HTR-8/SVneo (cell line): ENCODE measurements at places on chromosomes 3 and 15.

GRCh38 chr3:112770032-112770626, 76.5 kb downstream of the CD200R1L start:
- DNase-seq, result no peak

- no peak for DNase-seq
Measured at GRCh38 chr3:126146525-126147146, 33.8 kb downstream of the ALDH1L1 start.

DNA sequence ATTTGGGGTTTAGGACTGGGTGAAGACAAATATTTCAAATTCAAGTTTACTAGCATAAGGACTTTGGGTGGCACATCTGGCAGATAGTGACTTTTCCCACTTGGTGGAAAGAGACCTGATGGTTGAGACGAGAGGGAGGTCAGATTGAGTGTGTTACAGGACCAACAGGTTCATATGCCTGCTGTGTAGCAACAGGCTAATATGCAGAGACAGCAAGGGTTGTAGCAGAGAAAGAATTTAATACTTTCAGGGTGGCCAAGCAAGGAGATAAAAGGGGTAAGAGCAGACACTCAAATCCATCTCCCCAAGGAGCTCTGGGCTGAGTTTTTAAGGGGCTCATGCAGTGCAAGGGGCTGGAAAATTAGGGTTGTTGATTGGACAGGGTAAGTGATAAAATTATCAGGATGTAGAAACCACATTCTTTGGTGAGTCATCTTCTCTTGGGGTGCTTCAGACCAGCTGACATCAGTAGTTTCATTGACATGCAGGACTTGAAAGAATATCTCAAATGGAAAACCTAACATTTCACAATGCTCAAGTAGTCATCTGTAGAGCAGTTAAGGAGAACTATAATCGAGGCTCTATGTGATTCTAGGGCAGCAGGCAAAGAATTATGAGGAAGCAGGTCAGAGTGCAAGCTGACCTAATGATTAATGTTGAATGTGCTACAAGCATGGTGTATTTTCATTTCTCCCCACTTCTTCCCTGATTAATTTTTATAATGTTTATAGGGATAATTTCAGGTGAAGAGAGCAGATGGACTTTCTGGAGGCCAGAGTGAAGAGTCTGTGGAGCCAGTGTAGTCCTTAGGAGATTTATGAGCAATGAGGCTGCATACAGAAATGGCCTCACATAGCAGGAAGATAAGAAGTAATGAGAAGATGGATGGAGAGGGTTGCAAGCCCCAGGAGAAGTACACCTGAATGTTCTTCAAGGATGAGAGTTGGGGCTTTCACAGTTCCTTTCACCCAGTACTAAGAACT, 13.7 kb downstream of the FOXB1 start:
- DNase-seq, result no peak

- DNase-seq, result no peak
Measured at GRCh38 chr15:93154666-93155065, 65.7 kb upstream of the RGMA start.

DNA sequence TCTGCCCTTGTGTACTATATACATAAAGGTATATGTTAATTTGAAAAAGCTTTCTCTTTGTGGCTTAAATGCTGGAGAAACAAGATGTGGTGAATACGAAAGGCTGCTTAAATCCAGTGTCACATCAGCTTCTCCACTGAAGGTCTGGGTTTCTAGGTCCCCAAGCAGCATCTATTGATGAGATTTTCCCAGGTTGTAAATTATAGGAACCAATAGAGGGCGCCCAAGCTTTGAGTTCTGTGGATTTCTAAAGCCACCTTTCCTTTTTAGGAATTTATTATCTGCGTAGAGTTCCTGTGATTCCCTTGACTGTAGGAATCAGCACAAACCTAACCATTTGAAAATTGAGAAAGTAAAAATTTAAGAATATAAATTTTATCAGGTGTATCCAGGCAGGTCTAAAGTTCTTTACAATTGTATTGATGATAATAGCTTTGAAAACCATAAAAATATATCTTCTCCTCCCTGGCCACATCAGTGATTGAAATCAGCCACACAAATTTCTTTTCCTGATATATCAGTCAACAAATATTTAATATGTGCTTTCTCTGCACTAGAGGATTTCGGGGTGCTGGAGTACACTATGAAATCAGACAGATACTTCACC, 88.3 kb upstream of the ADAMTSL3 start:
- DNase-seq, result peak; percentile 24

DNA sequence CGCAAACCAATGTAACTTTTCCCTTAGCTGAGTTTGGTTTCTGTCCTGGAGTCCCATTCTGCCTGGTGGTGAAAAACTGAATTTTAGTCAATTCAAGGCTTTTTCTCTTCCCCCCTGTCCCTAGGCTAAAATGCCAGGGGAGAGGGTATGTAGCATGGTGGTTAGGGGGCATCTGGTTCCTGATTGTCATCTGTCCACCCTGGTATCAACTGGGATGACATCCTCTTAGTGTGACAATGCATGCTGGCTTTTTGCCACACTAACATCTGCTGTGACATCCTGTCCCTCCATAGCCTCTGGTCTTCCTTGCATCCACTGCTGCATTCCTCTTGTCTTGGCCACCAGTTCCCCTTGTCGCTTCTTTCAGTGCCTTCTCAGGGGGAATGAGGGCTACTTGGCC, 73.7 kb downstream of the ABHD5 start:
- DNase-seq, result no peak

- no peak for DNase-seq
Measured at GRCh38 chr15:60528530-60528929, 49.6 kb upstream of the ICE2 start.

DNA sequence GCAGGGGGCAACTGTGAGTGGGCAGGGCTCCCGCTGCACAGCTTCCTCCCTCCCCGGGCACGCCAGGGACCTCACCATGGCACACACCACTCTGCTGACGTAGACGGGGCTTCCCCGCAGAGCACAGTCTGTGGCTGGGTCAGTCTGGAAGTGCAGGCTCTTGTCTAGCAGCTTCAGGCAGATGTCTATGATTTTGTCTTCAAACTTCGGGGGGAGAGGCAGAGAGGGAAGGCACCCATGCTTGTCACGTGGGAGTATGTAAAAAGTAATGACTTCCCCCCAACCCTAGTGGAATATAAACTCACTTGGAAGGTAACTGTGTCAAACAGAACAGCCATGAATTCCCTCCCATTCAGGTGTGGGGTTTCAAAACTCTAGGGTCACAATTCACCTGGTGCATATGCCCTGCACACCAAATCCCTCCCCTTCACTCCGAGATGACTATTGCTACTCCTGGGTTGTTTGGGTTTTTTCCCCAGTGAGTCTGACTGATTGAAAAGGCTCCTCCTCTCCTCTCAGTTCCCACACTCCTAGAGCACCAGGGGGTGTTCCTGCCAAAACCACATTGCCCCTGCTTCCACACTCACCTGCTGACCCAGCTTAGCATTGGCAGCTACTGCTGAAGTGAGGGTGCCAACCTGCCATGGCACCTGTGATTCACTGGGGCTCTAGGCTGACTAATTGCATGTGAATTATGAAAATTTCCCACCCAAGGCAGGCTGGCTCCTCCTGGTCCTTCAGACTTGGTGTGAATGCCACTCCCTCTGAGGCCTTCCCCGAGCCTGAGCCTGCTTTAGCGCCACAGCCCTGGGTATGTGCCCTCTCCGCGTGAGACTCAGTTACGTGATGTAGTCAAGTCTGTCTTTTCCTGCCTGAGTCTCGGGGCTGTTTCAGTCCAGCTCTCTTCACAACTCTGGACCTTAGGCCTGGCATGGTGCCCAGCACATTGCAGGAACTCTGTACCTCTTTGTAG, 13.0 kb downstream of the TGM5 start:
- no peak for DNase-seq

GRCh38 chr3:14795996-14796395, 22.8 kb upstream of the FGD5 start:
- DNase-seq, result no peak

GRCh38 chr3:90080988-90081387, 973.6 kb downstream of the EPHA3 start:
- DNase-seq, result no peak

DNA sequence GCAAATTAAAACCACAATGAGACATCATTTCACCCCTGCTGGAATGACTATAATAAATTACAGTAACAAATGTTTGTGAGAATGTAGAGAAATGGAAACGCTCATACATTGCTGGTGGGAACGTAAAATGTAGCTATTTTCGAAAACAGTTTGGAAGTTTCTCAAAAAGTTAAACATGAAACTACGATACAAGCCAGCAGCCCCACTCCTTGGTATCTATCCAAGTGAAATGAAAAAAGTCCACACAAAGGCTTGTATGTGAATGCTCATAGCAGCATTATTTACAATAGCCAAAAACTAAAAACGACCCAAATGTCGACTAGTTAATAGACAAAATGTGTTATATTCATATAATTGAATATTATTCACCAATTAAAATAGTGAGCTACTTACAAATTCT, 22.9 kb upstream of the CFAP20DC start:
- DNase-seq, result no peak

GRCh38 chr15:30990036-30990435, 1.4 kb downstream of the MTMR10 start:
- DNase-seq, result no peak

DNA sequence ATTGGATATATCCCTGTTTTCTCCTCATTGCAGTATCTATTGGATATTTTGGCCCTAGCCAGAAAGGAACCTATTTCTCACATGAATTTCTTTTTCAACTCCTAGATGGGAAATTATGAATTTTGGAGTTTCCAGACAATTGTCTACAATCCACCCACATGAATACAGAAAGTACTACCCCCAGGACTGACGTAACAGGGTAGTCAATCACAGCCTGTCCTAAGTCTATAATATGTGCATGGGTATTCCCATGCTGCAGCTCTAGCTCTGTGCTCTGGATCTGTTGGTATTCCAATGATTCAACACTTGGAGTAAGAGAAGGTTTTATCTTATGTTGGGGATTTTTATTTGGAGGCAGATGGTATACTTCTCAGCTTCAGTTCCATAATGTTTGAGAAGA, 393.1 kb upstream of the ARRDC4 start:
- DNase-seq, result no peak
